ENCODE measurements at places on chromosomes 4 and X.

DNA sequence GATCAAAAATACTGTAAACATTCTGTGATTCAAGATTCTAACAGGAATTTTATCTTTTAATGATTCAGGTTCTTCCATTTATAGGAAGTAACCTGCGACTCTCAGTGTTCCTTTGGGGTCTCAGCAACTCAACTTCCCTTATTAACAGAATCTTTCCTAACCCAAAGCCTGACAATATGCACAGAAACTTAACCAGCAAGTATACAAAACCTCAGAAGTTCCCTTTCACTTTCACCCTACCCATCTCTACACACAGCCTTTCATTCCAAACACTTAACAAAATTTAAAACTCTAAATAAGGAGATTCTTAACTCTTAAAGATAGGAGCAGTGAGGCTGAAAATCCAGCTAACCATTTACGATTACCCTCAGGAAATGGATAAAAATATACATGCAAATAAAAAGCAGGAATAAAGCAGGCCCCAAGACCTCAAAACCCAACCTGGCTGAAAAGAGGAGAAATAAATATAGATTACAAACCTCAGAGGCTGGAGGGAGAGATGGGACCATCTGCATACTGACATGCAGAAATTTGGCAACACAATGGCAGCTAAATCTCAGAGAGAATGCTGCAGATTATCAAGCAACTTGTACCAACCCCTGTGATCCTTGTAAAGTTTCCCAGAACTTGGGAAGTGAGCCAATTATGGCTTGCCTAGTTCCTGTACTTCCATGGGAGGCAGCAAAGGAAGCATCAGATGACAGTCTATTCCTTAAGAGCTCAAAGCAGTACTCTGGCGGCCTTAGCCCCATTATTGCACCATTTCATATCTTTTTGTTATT, 101.0 kb downstream of the ATP11C start:
- DNase-seq: no peak

DNA sequence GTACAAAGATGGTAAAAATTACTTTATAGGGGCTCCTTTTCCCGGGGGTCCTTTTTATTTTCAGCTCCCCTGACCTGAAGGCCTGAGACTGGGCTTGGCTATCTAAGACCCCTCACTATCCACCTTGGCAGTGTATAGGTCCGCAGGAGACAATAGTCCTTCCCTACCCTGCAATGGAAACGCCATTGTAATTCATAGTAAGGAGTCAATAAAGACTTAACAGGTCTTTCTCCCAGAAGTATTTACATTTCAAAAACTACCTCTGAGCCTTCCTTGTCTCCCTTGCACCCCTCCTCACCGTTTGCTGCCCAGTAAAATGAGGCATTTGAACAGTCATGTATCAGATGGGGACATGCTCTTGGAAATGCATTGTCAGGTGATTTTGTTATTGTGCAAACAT, 401.2 kb upstream of the CNKSR2 start:
- no peak for DNase-seq

DNA sequence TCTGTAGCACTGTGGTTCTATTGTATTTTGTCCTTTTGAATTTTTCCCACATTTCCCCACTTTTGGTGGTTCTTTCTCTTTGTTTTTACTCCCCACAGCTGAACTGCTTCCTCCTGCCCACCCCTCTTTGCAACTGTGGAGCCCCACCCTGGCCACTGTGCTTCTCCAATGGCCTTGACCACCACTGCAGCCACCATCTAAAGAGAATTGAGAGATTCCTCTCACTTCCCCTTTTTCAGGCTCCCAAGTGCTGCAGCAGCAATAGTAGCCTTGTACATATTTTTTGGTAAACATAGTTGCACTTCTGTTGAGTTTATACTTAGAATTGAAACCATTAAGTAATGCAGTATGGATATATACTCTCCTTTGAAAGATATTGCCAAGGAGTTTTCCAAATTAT, 51.3 kb upstream of the FRMPD3 start:
- DNase-seq: no peak

DNA sequence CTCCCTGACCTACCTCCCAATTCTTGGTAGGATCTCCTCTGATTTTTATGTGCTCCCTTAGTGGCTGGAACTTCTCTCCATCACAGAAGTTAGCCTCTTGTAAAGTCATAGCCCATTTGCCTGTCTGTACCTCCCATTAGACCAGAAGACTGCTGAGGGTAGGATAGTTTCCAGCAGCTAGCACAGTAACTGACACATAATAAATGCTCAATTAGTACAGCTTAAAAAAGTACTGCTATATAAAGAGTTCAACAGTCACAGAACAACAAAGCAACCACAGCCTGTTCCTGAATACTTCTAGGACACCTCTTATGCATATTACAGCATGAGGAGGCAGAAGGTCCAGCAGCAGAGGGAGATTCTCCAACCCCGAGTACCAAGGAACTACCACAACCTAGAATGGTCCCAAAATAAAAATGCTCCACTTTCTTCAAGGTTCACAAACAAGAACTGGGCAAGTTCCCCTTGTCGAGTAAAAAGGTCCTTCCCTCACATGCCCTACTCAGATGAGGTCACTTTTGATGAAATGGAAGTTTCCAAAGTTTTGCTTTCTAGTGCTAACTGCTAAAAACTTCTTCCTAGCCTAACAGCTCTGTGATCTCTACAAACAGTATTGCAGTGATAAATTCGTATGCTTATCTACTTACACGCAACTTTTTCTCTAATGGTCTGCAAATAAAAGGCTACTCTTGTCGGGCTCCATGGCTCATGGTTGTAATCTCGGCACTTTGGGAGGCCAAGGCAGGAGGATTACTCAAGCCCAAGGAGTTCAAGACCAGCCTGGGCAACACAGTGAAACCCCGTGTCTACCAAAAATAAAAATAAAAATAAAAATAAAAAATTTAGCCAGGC, 12.8 kb downstream of the MECP2 start:
- DNase-seq: no peak

- no peak for DNase-seq
These were observed 82.4 kb upstream of the TFDP3 start for GRCh38 chrX:133300591-133300990.

DNA sequence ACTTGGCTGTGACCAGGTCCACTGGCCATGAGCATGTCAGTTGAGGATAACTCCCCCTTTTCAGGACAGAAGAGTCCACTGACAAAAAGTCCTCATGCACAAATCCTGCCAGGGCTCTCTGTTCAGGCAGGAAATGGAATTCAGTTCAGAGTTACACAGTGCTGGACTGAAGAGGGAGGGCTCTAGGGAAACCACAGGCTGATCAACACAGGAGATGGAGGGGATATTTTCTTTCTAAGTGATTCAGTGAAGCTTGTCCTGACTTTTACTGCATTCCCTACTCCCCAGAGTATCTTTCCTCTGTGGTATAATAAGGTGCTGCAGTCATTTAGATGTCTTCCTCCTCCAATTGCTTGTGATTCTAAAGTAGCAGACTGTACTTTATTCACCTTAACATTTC, 335.5 kb upstream of the IGFBP7 start:
- no peak for DNase-seq

GRCh38 chr4:107468156-107468555, 251.9 kb downstream of the PAPSS1 start:
- no peak for DNase-seq

DNA sequence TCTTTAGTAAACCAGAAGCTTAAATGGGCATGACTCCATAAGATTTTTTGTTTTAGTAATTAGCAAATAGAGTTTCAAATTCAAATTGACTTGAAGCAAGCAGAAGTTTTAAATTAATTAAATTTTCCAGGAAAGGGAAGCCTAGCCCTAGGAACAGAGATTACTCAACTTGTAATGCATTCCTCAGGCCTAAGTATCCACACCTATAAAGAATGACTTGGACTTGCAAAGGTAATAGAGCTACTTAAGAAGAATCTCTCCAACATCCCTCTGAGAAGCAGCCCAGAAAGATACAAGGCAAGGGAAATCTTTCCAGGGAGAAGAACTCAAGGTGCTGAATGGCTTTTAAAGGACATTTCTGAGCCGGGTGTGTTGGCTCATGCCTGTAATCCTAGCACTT, 16.9 kb upstream of the TMPRSS11E start:
- no peak for DNase-seq

- no peak for DNase-seq
These were observed 17.1 kb downstream of the VSIG4 start for GRCh38 chrX:66022632-66023384.

GRCh38 chr4:61162116-61162515, 38.0 kb upstream of the ADGRL3 start:
- DNase-seq: no peak

DNA sequence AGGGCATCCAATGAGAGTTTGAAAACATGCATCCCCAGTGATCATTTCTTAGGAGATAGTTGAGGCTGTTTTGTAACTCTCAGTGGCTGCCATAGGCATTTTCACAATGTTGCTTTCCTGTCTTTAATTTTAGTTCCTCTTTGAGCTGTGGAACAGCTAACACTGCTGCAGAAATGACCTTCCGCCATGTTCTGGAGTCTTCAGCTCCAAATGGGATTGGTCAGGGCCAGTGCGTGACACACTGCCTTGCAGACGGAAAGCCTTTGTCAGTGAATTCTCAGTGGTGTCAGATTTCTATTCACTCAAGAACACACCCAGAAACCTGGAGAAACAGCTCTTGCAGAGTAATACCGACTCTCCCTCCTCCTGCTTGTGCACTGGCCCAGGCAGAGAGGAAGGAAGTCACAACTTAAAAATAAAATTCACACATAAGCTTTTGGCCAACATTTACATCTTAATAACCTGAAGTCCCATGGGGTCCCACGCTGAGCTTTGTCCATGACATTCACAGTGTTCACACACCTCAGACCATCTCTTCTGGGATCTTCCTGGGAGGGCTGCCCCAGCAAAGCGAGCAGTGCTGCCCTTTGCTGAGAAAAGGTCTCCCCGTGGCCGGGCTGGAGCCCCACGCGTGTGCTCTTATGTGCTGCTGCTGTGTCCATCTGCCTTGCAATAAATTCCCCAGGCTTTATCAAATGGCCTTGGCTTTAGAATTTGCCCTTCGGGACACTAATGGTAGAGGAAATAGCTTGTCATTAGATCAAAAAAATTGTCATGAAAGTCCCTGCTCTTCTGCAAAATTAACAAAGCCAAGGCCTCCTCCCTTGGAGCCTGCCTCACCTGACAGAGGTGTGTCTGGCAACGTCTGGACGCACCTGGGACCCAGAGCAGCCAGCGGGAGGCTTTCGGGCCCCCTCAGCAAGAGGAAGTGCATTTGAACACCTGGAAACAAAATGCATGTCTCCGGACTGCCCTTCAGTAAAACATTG, 126.8 kb downstream of the IRF2 start:
- no peak for DNase-seq

- DNase-seq: no peak
These were observed 789 bp upstream of the SRPX start for GRCh38 chrX:38221391-38221929.

GRCh38 chrX:41670112-41670511, 18.7 kb upstream of the GPR34 start:
- no peak for DNase-seq

DNA sequence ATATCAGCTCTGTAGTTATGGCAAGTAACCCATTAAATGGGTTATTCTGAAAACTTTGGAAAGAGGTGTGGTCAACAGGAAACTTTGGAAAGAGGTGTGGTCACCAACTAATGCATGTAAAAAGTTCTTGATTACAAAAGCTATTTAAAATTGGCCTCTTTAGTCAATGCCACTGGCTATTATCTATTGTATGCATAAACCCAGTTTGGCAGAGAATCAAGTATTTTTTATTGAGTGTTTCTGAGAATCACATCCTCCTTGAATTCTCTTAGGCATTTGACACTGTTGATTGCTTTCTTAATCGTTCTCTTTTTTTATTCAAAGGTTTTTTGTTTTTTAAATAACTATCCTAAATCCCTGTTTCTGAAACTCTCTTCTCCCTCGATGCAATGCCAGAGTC, 7.5 kb downstream of the P2RY4 start:
- no peak for DNase-seq

DNA sequence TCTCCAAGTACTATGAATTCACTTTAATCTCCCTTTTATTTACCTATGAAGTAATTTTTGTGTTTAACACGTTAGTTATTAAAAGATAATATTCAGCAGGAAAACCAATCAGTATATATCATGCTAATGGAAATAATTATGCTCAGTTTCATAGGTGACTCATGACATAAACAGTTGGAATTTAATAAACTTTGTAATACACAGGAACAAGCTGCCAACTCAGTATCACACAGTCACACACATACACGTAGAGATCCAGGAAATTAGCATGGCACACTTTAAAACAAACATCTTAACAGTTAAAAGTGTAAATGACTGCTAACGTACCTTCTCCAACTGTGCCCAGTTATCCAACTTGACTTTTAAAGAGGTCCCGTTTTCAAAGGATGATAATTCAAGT, 2.3 kb downstream of the SPATA4 start:
- DNase-seq: no peak
